ENCODE measurements at places on chromosomes 12 and 14.

- DNase-seq = no peak
Observed at GRCh38 chr14:62079038-62079437, 316.8 kb downstream of the SNAPC1 start.

- peak; percentile 53 for DNase-seq
Observed at GRCh38 chr12:49198431-49199155, 9.7 kb upstream of the TUBA1A start.

DNA sequence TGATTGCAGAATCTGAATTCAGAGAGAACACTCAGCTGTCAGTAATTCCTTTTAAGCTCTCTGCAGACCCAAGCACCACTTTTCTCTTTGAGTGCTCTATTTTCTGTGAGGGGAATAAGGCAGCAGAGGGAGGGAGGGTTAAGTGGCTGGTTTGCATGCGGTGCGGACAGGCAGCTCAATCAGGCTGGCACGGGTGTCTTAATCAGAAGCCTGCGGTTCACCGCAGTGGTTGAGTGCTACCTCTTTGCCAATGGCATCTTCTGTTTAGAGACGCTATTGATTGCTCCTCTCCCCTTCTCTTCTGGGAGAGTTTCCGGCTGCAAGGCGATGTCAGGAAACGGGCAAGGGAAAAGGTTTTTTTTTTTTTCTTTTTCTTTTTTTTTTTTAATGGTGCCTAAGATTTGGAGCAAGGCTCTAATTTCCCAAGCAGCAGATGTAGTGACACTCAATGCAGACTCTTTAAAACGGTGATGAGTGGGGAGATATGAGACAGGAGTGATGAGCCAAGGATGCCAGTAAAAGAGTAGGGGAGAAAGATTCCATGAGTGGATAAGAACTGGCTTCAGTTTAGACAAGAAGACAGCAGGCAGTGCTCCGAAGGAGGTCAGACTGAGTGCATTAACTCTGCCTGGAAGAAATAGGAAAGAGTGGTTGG is 533.7 kb upstream of the SEL1L start:
- no peak for DNase-seq

- no peak for DNase-seq
Observed at GRCh38 chr14:95126906-95127530, 30.3 kb downstream of the DICER1 start.

DNA sequence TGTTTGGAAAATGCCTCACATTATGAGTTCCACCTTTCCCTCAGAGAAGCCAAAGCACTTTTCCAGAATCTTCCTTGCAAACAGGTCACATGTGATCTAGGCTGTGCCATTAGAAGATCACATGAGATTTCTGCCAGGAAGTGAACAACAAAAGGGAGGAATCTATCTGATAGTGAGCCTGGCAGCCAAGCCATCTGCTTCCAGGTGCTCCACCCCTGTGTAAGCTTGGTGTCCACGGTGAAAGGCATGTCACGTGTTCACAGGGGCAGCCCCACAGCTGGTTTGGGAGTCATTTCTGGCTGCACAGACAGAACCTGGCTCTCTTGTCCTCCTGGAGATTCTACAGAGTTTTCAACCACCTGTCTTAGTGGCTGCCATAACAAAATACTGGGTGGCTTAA is 3.5 kb upstream of the KSR2 start:
- no peak for DNase-seq

DNA sequence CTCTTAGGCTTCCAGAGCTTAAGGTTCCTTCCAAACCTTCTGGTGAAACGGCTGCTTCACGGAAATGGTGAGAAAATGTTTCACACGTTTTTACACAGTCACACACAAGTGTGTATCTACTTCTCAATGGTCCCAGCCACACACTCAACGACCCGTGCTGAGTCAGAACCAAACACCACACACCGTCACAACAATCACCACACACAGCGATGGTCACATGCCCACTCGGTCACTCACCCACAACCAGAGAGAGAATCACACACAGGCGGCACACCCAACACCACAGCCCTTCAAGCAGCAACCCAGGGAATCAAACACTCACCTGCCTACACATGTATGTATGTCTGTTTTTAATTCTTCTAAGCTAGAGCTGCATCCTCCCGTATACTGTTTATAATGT is 12.6 kb upstream of the PLEKHD1 start:
- DNase-seq = no peak
